ENCODE measurements at places on chromosomes 5 and 9.

GRCh38 chr9:74935008-74935407 lies 17.7 kb downstream of the C9orf40 start:
- no peak for DNase-seq

- DNase-seq, result no peak
Measured at GRCh38 chr9:96135076-96135752, 166.8 kb downstream of the HSD17B3 start.

DNA sequence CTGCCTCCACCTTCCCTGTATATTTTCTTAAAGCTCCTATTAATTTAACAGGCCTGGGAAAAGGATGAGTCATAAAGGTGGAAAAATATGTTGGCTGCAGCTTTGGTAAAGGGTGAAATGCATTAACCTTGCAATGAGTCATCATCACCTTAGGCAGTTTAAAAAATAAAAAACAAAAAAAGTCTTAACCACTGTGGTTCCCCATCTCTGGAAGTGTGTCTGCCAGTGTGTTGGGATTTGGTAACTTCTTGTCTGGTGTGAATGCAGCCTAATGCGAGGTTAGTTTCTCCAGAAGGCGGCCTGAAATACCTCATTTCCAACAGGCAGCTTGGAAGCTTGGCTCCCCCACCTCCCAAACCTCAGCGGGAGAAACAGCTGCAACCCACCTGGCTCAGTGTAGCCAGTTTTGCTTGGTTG lies 265.3 kb upstream of the GAS1 start:
- no peak for DNase-seq

DNA sequence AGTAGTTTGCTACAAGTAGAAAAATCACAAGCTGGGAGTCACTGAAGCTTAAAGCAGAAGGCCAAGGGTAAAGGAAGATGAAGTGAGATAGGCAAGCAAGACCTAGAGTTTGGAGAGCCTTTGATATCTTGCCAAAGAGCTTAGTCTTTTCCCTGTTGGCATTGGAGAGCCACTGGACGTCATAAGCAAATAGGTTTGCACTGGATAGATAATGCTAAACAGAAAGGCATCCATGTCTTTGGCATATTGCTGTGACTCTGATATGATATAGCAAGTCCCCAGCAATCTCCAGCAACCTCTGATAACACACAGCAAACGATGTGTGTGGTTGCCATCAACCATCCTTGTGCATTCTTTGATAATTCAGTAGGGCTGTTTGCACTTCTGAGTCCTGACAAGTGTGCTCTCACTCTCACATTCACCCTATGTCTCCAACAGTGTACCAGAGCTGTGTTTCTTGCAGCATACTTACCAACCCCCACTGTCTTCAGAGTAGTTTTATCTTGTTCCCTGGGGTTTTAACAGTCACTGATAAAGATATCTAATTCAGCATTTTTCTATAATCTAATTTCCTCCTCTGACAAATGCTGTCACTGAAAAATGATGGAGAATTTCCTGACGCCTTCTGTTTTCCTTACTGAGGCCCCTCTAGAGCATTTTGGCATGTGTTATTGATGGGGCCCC lies 16.9 kb upstream of the FREM1 start:
- no peak for DNase-seq

- DNase-seq, result no peak
Measured at GRCh38 chr5:33271606-33272005, 169.2 kb upstream of the TARS1 start.

- no peak for DNase-seq
Measured at GRCh38 chr5:64505769-64506566, at the start of gene RGS7BP. TSS of gene RGS7BP (plus strand) at chr5:64506015. CDS start at chr5:64506625, 610 bp downstream.

GRCh38 chr9:135647884-135648283 lies 8.5 kb upstream of the GLT6D1 start:
- no peak for DNase-seq

DNA sequence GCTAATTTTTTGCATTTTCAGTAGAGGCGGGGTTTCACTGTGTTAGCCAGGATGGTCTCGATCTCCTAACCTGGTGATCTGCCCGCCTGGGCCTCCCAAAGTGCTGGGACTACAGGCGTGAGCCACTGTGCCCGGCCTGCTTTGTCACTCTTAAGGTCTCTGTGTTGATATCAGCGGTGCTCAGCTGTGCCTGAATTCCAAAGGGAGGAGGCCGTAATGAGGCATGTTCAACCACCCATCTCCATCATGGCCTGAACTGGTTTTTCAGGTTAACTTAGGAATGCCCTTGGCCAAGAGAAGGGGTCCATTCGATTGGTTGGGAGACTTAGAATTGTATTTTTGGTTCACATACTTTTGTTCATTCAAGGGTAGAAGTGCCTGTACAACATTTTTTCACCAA lies 22.0 kb downstream of the HSD17B3 start:
- no peak for DNase-seq

GRCh38 chr9:112731971-112732370 lies 14.1 kb upstream of the INIP start:
- no peak for DNase-seq

DNA sequence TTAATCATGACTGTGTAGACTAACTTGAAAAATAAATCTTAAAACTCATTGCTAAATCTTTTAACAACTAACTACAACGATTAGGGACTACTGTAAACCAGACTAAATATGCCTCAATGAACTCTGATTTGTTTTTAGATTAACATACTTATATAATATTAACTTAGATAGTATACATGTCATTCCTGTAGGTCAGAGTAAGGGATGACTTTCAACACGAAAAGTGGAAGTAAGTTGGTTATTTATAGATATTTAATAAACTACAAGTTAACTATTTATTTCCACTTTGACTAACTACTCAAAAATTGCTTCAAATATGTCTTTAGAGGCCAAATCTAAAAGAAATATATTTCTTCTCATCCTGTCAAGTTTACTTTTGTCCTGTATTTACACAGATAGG lies 795.6 kb downstream of the PTPRD start:
- no peak for DNase-seq

Data from T-helper 2 cell (primary cell).